Inflammatory macrophage treated with lipopolysaccharide for 4 hours (primary cell): ENCODE measurements at places on chromosomes 1 and 21.

DNA sequence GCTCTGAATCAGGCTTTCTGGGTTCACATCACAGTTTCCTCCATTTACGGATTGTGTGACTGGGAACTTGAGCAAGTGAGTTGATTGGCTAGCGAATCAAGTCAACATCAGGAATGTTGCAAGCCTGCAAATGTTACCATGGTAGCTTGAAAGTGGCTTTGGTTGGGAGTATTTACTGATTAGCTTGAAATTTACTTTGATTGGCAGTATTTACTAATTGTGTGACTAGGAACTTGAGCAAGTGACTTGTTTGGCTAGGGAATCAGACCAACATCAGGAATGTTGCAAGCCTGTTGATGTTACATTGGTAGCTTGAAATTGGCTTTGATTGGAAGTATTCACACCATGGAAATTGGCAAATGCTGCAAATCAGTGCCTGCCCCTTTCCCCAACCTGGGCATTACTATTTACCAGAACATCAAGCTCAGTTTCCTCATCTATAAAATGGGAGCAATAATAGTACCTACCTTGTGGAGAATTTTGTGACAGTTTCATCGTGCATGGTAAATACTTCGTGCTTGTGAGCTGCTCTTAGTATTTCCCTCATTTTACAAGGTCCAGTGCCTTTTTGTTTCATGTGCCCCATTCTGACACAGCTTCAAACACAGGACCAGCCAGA lies 23.1 kb upstream of the B3GALNT2 start:
- DNase-seq = no peak

- DNase-seq = no peak
These were observed 2.8 kb upstream of the STMN1 start for GRCh38 chr1:25909040-25909439.

- no peak for DNase-seq
These were observed 104.6 kb downstream of the DISP1 start for GRCh38 chr1:222919478-222919865.

- DNase-seq = no peak
These were observed 1.2 kb downstream of the HSPG2 start for GRCh38 chr1:21935891-21936365.

DNA sequence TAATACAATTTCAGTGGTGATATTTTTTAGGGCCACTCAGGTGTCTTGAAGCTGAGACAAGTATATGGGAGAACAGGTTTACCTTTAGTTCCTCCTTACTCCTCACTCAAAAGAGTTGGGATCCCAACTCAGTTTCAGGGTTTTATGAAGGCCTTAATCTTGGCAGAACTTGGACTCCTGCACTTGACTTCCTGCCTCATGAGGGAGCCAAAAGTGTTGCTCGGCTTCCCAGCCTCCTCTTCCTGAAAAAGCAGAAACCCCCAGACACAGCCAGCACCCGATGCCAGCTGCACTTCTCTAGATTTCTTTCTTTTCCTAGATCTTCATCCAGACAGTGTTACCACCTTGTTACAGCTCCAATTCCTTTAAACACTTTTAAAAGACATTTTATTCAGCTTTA lies 70.8 kb upstream of the TMPRSS2 start:
- DNase-seq = no peak

DNA sequence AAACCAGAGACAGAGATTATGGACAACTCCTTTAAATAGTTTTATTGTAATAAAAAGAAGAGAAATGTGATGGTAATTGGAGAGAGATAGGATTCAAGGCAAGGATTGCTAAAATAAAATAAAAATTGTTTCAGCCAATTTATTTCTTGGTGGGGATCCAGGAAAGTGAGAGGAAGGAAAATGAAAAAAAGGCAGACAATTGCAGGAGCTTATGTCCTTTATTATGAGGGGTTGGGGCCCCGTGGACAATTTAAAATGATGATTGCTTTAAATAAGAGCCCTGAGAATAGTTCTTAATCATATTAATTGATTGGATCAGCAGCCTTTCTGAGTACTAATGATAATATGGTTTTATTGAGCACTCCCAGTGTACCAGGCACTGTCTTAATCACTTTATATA lies 40.2 kb downstream of the RGS2 start:
- no peak for DNase-seq

GRCh38 chr1:218938259-218938658 lies 235.4 kb upstream of the LYPLAL1 start:
- DNase-seq = no peak
